ENCODE measurements at places on chromosomes 1 and 21. TPM values are rescaled to one million over a fixed set of nuclear protein-coding genes. Genes with fewer than 3 reads are reported as not detected.

The FAM72C gene
- polyA plus RNA-seq: 1.9 TPM

The SERPINC1 gene
- polyA plus RNA-seq: 0.18 TPM

The LMOD1 gene
- 4.6 TPM for polyA plus RNA-seq

DNA sequence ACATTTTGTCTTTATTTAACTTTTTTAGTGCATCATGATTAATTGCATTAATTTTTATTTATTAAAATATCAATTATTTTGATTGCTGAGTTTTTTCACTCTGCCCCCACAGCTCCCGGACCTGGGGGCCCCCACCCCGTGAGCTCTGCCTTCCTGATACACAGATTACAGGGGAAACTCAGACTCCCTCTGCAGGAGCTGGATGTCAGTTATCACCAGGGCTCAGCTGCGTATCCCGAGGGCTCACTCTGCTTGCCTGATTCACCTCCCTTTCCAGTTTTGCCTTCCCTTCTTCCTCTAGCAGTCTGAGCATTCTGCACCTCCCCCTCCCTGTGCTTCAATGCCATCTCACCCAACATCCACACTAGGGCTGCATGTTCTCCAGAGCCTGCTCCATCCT, 98.2 kb downstream of the ATP1A1 start:
- DNase-seq: no peak

The PSRC1 gene
- 37.1 TPM for polyA plus RNA-seq

- DNase-seq: no peak
Measured at GRCh38 chr21:33968080-33968994, 52.7 kb upstream of the ATP5PO start.

GRCh38 chr1:203652724-203653461, 26.3 kb downstream of the ATP2B4 start:
- DNase-seq: no peak

The HPDL gene
- polyA plus RNA-seq: 4.6 TPM

The CFAP410 gene
- 45.0 TPM for polyA plus RNA-seq
